ENCODE measurements at places on chromosomes 4 and X.

GRCh38 chr4:145487631-145488030 lies 6.0 kb downstream of the SMAD1 start:
- peak; percentile 95 for DNase-seq

DNA sequence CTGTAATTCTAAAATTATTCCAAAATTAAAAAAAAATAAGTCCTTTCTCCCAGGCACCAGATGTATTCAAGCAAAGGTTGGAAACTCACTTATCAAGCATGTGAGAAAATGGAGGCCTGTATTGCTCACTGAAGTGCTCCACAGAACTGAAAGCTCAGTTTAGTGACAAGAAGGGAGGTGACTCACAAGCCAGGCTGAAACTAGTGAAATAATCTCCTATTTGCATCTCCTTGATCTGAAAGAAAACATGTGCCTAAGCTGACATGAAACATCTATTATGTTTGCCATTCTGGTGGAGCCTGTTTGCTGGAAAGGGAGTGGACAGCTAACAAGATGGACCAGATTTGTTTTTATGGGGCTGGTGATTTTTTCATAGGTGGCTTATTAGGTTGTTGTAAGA lies 54.0 kb upstream of the AMELX start:
- no peak for DNase-seq

GRCh38 chr4:45865781-45866180 lies 258.1 kb downstream of the GABRG1 start:
- no peak for DNase-seq

- no peak for DNase-seq
These were observed 3.1 kb upstream of the NR3C2 start for GRCh38 chr4:148445071-148445859.

DNA sequence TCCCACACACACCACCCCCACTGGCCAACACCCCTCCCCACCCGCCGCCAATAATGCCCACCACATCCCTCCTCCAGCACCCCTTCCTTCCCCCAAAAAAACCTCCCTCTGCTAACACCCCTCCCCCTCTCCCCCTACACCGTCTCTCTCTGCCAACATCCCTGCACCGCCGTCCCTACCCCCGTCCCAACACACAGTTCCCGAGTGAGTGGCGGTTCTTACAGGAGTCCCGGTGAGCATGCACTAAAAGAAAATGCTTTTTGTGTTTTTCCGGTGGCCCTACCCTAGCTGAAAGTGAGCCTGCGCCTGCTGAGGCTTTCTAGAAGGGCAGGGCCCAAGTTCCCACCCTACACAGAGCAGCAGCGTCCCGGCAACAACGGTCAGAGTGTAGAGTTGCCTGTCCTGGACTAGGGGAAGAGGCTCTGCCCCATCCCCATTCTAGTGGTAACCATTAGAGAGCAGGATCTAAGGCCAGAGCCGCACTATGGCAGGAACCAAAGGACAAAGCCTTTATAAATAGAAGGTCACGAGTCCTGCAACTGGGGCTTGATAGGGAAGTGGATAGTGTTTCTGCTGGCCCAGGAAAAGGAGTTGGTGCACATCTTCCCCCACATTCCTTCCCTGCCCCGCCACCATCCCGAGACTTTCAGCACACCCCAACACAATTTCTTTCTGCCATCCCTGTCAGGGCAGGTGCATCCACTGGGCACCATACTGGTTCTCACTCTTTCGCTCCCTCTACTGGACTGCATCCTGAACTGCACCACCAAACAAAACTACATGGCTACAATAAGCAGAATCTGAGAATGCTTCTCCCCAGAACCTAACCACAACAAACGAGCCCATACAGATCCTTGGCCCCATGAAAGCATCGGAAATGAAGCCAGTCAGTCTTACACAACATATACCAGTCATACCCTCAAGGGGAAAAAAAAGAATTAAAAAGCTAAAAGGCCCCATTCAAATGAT lies 78.1 kb upstream of the PAGE3 start:
- peak; percentile 73 for DNase-seq

GRCh38 chrX:104343428-104344129 lies 88.8 kb upstream of the ESX1 start:
- peak; percentile 88 for DNase-seq

GRCh38 chrX:103376118-103376978 lies at the start of gene BEX3:
Gene BEX3 (plus strand): TSS chrX:103376538. CDS start chrX:103377522, 984 bp downstream.
- no peak for DNase-seq

DNA sequence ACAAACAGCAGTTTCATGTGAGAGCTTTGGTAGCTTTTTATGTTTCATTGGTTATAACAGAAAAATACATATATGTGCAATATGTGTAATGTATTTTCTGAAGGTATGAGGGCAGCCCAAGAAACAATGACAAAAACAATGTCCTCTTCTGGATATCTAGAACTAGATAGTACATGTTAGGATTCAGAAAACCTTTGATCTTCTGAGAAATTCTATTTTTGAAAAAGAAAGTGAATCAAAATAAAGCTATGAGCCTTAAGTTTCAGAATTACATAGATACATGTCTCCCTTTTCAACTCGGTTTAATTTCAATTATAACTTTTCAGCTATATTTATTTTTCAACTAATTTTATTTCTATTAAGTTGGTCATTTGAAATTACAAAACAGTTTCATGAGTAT lies 131.9 kb downstream of the REELD1 start:
- DNase-seq, result no peak

DNA sequence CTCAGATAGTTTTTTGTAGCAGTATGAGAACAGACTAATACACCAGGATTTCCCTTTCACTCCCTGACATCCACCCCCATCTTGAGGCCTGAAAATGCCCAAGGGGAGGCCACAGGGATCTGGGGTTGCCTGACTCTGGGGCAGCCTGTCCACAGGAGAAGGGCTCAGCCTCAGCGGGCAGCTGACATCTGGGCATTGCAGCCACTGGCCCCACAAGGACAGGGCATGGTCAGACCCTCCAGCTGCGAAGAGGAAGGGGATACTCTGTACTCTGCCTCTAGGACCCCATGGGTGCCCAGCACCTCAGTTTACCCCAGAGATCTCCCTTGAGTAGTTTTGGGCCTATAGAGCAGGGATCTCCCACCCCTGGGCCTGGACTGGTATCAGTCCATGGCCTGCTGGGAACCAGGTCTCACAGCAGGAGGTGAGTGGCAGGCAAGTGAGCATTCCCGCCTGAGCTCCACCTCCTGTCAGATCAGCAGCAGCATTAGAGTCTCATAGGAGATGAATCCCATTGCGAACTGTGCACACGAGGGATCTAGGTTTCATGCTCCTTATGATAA lies 138.9 kb downstream of the HMX1 start:
- no peak for DNase-seq

GRCh38 chrX:68883800-68884199 lies 55.0 kb downstream of the EFNB1 start:
- DNase-seq, result no peak

DNA sequence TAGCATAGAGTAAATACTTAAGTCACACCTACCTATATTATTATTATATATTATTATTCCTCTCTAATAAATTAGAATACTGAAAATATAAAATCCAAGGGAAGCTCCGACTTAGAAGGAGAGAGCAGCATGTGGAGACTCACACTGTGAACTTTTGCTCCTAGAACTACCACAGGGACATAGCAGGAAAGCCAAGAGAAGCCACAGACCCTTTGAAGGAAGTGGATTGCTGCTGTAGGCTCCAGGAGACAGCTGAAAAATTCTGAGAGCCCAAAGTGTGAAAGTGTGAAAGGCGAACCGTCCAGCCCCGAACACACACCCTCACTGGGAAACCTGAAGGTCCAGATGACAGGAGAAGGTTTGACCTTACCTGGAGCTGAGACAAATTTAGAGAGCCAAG lies 177.0 kb downstream of the FAM13A start:
- no peak for DNase-seq

DNA sequence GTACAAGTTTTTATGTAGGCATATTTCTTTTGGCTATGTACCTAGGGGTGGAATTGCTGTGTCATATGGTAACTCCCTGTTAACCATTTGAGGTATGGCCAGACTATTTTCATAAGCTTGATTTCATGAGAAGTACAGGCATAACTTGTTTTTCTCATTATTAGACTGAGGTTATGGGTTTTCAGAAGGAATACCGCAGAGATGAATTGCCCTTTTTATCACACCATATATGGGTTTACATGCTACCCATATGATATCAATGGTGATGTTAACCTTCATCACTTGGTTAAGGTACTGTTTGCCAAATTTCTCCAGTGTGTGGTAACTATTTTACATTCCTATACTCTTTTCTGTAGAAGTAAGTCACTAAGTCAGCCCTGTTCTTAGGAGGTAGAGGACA lies 23.5 kb downstream of the RAB40A start:
- DNase-seq, result no peak

DNA sequence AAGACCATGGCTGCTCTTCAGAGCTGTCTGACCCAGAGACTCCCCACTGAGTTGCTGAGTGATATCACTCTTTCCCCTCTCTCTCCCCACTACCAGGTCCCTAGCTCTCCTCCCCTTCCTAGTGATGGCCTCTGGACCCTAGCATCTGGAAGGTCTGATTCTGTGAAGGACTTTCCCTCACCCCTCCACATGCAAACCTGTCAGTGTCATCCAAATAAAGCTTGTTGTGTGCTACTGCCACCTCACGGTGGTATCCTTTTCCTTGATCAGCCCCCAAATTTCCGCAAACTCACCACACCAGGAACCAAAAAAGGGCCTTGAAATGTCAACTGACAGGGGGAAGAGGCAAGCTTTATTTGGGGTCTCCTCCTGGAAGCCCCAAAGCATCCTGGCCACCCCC lies 500.2 kb downstream of the IDS start:
- peak; percentile 72 for DNase-seq

- no peak for DNase-seq
These were observed 327.9 kb upstream of the VCX start for GRCh38 chrX:7514871-7515599.

DNA sequence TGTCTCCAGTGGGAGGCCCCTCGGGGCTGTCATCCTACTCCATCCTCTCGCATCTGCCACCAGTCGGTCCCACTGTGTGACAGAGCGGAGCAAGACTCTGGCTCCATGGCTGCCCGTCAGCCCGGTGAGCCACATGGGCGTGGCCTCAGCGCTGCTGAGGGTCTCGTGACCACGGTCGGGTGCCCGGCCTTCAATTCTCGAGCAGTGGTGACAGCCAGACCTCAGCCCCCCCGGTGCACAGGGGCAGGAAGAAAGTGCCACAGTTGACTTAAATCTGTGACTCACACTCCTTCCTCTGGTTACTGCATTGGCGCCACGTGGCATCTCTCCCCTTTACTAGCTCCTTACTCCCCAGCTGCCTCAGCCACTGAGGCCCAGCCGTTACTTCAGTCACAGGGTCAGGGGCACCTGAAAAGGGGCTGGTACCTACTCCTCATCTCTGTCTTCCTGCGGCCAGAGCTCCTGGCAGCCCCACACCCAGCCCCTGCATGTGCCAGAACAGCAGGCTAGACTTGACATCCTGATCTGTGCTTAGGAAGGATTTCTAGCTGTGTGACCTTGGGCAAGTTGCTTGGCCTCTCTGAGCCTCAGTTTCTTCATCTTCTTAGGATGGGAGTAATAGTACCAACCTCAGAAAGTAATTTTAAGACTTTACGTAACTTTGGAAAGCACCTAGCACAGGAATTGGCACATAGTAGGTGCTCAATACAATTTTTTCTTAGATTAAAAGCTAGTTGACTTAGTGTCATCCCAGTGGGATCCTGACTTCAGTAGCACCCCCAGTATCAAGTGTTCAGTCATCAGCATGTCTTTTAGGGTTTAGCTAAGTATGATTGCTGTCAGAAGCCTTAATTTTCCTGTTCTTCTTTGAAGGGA lies 66.1 kb downstream of the TNIP2 start:
- DNase-seq, result peak; percentile 95

DNA sequence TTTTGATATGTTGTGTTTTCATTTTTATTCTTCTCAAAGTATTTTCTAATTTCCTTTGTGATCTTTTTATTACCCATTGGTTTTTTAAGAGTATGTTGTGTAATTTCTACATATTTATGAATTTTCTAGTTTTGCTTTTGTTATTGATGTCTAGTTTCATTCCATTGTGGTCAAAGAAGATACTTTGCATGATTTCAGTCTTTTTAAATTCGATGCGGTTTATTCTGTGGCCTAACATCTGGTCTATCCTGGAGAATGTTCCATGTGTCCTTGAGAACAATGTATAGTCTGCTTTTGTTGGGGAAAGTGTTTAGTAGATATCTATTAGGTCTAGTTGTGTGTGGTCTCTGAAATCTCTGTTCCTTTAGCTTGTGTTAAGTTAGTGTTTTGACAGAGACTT lies 46.2 kb downstream of the PPEF1 start:
- no peak for DNase-seq

GRCh38 chr4:128334256-128334655 lies 46.6 kb upstream of the PGRMC2 start:
- no peak for DNase-seq

GRCh38 chr4:134393592-134393991 lies 192.0 kb upstream of the PABPC4L start:
- no peak for DNase-seq

- no peak for DNase-seq
These were observed 7.5 kb downstream of the APEX2 start for GRCh38 chrX:55007656-55008055.

DNA sequence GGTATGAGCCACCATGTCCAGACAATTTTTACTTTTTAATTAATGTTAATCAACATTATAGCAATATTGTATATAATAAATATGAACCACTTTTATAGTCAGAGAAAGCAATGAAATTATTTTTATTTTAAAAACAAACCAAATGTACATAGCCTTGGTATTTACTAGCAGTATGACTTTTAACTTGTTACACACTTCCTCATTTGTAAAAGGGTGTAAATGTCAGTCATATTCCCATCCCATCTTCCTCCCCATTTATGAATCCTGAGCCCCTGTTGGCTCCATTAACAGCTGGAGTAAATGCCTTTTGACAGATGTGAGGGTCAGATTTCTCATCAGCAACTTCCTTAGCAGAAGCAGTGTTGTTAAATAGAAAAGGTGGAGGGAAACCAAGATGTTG lies 179.6 kb upstream of the SPRY1 start:
- no peak for DNase-seq

DNA sequence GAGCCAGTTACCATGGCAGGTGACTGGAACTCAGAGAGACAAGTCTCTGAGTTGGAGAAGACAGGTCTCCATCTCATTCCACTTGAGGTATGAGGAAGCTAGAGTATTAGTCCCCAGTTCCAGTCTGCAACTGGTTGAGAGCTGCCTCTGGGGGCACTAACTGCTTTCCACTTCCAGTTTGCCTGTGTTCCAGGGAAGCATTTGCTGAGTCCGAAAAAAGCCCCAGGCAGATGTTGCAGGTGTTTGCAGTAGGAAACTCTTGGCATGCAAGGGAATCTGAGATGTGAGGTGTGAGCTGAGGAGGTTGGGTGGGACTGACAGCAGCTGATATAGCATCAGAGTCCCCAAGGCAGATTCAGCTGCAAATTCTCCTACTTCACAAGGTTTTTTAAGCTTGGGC lies 272.2 kb upstream of the CASK start:
- no peak for DNase-seq
